Lower leg skin (tissue), 4 donors: ENCODE measurements at places on chromosomes 4 and X. TPM values are rescaled to one million over a fixed set of nuclear protein-coding genes. Genes with fewer than 3 reads are reported as not detected.

GRCh38 chr4:102219129-102219528 lies 126.2 kb downstream of the SLC39A8 start:
- DNase-seq = no peak

DNA sequence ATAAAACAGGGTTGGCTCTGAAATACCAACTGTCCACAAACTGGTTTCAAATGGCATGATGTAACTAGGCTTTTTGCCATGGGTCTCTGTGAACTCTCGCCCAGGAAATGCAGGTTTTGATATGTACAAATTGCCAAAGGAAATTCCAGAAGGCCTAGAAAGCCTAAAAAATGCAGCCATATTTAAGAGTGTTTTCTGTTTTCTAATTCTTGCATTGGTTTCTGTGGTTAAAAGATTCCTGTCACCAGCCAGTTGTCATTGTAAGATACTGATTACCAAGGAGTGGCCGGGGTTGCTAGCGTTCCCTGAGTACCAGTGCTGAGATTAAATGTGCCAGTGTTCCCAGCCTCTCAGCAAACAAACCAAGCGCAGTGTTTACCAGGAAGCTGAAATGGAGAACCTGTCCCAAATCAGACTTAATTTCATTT lies 53.9 kb upstream of the SORBS2 start:
- DNase-seq = no peak

DNA sequence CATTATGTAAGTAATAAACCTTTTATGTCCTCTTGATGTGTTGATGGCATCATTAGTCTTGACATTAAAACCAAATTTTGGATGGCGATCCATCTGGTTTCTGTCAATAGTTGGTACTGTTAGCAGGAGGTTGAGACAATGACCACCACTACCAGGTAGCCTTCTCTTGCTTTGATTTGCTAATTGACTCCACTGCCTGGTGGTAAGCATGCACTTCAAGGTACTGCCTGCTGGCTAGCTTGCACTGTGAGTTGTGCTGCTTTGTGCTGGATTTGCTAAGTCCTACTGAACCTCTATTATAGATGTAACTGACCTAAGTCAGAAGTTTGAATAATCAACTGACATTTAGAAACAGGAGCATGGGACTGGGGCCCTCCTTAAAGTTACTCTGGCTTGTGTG lies 46.3 kb downstream of the ATP1B4 start:
- no peak for DNase-seq

DNA sequence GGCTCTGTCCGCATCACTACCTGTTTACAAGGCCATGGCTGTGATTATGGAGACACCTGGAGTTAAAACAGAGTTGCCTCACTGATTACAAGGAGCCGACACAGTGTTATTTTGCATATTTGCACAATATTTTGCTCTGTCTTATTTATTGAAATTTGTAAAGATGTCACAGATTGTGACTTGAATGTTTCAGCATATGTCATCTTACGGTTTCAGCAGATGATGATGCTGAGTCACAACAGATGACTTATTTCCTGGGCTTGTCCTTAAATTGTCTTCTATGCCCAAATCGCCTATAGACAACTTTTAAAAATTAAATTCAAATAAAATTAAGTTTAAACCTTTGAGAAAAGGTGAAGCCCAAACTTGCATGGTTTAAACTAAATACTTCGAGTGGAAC lies 87.1 kb upstream of the INPP4B start:
- no peak for DNase-seq

- DNase-seq = no peak
These were observed 23.3 kb upstream of the GUCY1B1 start for GRCh38 chr4:155735496-155735895.

DNA sequence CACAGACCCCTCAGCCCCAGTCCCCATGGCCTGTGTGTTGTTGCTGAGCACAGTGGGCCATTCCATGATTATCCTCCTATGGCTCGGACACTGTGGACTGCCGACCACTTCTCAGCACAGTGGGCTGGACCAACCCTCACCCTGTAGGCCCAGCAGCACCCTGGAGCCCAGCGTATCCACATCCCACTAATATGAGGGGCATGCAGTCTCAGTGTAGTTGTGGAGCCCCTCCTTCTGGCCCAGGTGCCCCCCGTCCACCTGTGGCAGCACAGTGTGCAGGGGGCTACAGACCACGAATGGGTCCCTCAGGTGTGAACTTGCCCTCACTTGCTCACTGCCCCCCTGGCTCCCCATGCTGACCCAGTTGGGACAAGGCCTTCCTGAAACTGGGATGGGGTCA lies 7.9 kb downstream of the SPON2 start:
- DNase-seq = no peak

DNA sequence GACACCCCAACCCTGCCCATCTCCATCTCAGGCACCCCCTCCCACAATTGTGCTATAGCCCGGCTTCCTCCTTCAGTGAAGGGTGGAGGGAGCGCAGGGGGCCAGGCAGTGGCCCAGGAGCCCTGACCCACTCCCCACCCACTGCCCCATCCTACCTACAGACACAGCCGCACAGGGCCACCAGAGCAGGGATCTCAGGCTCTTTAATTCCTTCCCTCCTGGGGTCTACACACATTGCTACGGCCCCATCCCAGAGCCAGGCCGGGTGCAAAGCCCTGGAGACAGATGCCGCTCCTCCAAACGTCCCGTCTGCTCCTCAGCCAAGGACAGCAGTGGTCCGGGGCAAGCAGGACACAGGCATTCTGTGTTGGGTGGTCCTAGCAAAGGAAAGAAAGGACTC lies 12.8 kb upstream of the DUSP9 start:
- no peak for DNase-seq

DNA sequence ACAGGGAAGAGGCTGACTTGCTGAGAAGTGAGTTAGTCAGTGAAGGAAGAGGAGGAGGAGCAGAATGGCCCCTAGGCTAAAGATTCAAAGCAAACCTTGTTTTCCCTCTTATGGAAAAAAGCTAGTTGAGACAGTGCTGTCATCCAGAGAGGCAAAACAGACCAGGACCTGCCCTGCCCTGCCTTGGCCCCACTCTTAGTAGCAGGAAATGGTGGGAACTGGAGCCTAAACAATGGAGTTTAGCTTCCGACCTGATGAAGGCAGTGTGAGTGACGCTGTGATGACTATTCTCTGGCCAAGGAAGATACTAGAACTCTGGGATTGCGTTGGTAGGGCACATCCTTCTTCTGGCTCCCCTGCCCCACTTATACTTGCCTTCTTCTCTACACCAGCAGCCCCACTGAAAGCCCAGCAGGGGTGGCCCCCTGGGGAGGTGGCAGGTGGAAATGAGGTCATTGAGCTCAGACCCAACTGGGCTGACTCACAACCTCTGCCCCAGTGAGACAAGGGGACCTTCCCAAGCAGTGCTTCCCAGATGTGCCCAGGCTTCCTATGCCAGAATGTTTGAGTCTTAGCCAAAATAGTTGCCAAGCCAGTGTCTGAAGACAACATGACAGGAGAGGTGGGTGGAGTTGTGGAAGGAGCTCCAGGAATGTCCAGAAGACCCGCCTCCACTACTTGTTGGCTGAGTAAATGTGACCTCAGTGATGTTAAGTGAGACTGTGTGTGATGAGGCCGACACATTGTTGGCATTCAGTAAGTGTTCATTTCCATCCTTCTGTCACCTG lies 38.8 kb downstream of the MSN start:
- DNase-seq = peak; percentile 84

DNA sequence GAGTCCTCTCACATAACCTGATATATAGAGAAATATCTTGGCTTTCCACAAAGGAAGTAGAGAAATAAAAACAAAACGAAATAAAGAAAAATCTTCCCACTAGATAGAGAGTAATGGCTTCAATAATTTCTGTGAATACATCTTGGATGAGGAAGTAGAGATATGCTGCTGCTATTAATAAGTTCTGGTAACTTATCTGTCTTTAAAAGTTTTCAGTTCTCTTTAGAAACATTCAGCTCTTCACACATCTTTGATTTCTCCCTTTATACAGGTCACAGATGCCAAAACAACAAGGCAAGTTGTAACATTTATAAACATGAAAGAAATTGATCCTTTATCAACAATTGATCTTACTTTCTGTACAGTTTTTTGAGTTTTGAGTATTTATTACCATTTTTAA lies 615.8 kb downstream of the TRAM1L1 start:
- DNase-seq = no peak

DNA sequence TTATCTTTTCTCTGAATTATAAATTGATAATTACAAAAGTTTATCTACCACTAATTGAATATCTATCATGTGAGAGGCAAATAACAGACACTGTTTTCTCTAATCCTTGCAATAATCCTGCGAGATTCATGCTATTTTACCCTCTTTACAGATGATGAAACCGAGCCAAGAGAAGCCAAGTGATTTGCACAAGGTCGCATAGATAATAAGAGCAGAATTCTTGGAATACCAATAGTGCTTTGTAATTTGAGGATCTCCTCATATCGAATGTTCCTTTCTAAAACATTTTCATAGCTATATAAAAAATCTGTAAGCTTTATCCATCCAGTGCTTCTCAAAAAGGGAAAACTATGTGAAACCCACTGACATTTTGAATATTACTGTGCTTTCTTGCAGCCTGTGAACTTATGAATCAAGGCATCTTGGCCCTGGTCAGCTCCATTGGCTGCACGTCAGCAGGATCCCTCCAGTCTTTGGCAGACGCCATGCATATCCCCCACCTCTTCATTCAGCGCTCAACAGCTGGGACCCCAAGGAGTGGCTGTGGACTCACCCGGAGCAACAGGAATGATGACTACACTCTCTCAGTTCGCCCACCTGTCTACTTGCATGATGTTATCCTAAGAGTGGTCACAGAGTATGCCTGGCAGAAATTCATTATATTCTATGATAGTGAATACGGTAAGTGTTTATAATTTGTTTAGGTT lies 743.8 kb upstream of the ATOH1 start:
- no peak for DNase-seq

- DNase-seq = no peak
These were observed 68.4 kb upstream of the BMPR1B start for GRCh38 chr4:94689155-94689860.

DNA sequence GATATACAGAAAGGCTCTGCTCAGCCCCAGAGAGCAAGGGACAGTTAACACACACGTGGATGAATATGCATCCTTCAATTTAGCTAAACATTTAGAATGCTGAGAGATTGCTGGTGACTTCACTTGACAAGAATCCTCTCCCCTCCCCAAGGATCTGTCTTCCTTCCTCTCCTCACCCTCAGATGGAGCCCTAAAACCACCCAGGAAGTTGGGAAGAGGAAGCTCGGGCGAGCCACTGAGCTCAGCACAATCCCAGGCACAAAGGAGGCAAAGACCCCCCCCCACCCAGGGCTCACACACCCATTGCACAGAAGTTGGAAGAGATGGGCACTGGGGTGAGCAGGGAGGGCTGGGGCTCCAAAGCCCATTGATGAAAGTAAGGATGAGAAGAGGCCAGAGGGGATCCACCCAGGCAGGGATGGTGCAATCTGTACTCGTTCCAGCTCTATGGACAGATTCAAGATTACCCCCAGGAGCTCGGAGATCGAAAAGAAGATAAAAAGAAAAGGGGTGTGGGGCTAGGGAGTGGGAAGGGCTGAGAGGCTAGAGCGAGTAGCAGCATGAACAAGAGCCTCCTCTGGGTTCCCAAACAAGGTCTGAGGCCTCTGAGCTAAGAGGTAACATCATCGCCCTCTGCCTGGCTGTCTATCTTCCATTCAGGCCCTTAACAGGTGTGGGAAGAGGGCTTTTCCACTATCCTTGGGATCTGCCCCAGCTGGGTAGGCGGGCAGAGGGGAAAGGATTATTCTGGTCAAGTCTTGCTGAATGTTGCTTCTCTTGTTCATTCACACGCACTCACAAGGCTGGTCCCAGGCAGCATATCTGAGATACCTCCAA lies 1.2 kb downstream of the TFE3 start:
- no peak for DNase-seq

DNA sequence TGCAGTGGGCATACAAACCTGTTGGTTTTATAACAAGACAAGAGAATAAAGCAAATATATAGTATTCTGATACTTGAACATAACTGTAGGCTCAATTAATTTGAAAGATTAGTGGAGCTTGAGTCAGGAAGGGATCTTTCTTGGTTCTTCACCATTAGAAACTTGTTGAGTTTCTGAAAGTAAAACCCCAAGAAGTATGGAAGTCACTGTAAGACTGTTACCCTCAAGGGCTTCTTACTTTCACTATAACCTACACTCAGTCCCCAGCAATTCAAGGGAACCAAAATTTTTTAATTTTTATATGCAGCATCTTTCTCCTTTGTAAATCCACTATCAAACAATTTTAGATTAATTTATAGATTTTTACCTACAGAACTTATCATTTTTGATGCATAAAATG lies 2019.2 kb upstream of the ADGRL3 start:
- DNase-seq = no peak

GRCh38 chrX:13752141-13752540 lies 17.6 kb downstream of the OFD1 start:
- DNase-seq = no peak

DNA sequence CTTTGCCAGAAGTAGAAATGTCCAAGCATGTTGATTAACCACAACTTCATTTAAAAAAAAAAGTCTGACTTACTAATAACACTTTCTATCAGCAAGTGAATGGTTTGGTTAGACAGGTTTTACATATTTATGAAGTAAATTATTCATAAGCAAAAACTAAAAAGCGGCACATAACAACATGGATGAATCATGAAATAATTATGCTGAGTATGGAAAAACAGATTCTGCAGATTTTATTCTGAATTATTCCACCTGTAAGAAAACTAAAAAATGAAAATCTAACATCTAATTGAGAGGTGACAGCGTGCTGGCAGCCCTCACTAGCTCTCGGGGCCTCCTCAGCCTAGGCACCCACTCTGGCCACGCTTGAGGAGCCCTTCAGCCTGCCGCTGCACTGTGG lies 173.5 kb downstream of the ADAM29 start:
- DNase-seq = no peak

DNA sequence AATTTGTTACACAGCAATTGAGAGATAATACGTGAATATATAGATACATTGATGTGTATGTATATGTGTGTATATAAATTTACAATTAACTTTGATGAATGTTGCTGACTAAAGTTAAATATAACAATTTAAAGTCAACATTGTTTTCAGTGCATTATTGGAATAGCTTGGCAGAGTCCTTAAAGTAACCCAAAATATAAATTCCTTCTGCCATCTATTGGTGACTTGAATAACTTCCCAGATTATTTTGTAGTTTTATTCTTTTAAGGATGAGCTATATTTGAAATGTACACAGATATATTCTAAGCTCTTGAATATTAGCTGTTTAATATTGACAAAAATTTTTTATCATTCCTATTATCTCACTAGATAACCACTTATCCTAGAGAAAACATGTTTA lies 298.2 kb upstream of the FSTL5 start:
- DNase-seq = no peak

DNA sequence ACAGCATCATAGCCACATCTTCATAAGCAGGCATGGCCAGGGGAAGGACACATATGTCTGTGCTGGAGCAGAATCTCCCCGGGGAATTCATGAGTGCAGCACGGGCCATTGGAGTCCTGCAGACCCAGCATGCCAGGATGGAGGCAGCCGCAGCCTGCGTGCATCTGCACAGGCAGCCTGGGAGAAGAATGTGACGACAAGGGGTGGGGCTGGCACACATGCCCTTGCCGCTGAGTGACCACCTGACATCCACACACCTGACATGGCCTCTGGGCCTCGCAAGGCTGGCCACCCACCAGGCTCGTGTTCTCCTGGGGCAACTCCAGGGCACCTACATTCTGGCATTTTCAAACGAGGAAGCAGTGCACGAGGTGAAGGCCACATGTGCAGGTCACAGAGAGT lies 66.2 kb upstream of the AFAP1 start:
- no peak for DNase-seq

The SLC2A9 gene
- total RNA-seq = 10.1 TPM

The LRIT3 gene
- not detected for total RNA-seq

The FSTL5 gene
- total RNA-seq = not detected

The HPGDS gene
- total RNA-seq = 3.0 TPM

The TRIM75 gene
- not detected for total RNA-seq

The SFRP2 gene
- 2.9 TPM for total RNA-seq

The PABPC5 gene
- 2.1 TPM for total RNA-seq
